HuH-7.5 (cell line): ENCODE measurements at places on chromosomes 1 and 21.

DNA sequence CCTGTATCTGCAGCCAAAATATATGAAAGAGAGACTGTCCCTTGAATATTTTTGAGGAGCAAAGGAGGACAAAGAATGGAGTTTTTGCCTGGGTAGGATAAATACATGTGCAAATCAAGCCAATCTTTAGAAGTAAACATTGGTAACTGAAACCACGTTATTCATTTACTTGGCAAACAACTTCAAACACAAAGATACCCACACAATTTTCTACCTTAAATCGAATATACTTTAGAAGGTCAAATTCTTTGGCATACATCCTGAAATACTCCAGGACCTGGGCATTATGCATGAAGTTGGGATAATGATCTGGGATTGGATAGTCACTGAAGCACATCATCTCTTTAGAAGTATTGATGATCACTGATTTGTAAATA is 9.6 kb downstream of the FMO5 start:
- DNase-seq, result peak; percentile 38

GRCh38 chr21:31343680-31344480 is at the start of gene TIAM1:
Gene TIAM1 (minus strand): TSS chr21:31344261. CDS start chr21:31266972, 77,289 bp downstream.
- no peak for DNase-seq

GRCh38 chr1:89382479-89382878 is 18.6 kb downstream of the GBP6 start:
- DNase-seq, result no peak

GRCh38 chr1:115469703-115470476 is 131.8 kb upstream of the NGF start:
- peak; percentile 56 for DNase-seq

- no peak for DNase-seq
Observed at GRCh38 chr1:48552903-48553606, 81.1 kb upstream of the SPATA6 start.

DNA sequence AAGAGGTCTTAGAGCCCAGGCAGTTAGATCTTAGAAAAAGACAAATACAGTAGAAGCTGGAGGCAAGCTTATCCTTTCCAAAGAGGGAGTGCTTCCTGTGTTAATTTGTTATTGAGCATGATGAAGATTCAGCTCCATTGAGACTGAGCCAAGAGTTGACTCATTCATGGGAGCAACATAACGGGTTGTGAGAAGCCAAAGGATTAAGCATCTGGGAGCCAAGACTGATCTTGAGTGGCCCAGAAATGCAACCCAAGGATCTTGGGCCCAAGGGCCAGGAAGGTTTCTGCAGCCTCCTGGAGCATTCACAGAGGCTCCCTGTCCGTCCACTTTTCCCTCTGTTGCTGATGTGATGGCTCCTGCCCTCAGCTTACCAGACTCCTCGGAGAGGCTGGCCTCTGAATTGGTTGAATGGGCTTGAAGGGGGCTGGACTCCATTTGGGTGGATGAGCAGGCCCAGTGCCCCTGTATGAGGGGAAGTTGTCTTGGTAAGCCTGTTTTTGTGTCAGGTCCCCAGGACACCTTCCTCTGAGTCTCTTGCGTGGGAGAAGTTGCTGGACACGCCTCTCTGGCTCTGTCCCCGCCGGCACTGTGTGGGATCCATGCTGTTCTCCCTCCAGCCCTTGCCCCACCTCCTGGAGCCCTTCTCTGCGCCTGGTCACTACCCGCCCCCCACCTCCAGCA is 42.4 kb downstream of the PDE9A start:
- no peak for DNase-seq
